Hematopoietic multipotent progenitor cell (in vitro differentiated cells): ENCODE measurements at places on chromosomes 6 and 20.

DNA sequence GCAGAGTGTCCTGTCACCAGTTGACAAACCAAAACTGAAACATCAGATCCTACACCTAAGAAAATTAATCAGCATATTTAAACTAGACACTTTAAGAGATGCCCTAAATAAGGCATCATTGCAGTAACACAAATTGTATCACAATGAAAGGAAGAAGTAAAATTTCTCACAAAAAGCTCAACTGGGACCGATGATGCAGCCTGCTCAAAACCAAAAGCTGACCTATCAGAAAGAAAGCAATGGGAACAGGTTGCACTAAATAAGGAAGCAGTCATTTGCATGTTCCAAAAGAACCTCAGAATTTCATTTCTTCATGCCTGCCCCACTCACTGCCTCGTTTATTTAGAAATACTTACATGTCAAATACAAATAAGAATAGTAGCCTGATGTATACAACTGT lies 12.1 kb downstream of the HIVEP2 start:
- DNase-seq: no peak

DNA sequence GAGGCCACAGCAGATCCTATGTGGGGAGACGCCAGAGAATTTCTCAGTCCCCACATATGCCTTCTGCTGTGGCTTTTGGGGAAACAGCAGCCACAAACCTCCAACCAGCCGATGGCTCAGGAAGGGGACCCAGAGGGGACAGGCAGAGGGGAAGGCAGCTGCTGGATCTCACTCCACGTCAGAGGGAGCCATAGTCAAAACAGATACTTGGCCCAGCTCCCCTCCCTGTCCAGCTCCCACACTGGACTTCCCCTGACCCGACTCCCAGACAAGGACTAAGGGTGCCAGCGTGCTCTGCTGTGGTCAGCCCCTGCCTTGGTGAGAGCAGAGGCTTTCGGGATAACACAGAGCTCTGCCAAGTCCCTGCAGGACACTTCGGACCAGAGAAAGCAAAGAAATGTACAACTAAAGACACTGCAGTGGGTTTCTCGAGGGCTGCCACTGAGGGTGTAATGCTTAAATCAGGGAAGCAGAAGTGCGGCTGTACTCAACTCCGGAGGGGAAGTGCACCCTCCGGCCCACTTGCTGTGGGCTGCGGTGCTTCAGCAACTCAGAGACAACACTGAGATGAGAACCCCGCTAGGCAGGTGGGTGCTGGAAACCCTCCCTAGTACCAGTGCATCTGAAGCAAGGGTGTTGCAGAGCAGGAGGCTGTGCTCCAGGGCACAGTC lies 47.2 kb downstream of the RRBP1 start:
- DNase-seq: peak; percentile 48

- DNase-seq: no peak
Observed at GRCh38 chr6:90202156-90202555, 94.5 kb downstream of the BACH2 start.

DNA sequence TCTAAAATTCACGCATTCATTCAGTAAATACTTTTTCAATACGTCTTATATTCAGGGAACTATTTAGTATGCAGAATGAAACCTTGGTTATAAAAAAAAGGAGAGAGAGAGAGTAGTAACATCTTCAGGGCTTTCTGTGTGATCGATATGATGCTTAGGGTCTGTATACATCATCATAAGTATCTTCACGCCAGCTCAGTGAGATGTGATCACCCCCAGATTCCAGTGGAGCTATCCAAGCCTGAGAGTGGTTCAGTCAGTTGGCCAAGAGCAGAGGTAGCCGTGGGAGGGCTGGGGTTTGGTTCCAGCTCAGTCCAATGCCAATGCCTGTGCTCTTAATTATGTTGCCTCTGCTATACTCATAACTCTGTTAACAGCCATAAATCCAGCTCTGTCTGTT lies 8.6 kb downstream of the CD83 start:
- DNase-seq: no peak

DNA sequence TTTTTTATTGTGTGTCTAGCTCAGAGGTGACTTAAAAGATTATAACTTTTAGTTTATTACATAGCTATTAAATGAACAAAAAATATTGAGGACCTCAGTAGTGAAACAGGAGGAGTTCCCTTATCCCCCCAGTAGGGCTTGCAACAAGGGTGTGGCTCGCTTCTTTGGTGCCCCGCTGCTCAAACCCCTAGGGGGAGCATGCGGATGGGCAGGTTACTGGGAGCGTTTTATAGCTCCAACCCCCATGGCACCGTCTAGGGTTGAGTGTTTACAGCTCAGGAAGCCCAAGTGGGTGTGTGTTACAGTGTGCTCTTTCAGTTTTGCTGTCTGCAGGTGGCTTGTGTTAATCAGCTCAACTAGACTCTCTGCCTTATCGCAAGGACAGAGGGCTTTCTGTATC lies 1513.7 kb downstream of the GRIK2 start:
- no peak for DNase-seq

DNA sequence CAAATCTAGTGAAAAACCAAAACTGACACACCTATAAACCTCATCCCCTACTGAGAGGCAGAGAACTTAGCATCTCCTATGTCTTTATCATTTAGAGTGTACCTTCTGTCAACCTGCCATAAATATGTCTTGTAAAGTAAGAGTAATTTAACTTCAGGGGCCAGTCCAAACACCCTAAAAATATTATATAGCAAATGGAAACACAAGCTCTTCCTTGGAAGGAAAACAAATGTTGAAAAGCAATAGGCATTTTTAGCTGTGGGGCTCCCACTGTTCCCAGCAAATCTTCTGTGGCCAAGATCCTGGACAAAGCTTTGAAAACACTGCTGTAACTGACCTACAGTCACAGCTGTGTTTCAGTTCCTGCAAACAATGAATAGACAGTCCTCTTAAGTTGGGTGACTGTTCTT lies 140.0 kb upstream of the RNF217 start:
- DNase-seq: no peak
